Stimulated activated CD4-positive, alpha-beta T cell treated with anti-CD3 and anti-CD28 coated beads, Interleukin-4, amount 100 ng/mL, for 1 hour (primary cell): ENCODE measurements at places on chromosomes 3 and 15.

DNA sequence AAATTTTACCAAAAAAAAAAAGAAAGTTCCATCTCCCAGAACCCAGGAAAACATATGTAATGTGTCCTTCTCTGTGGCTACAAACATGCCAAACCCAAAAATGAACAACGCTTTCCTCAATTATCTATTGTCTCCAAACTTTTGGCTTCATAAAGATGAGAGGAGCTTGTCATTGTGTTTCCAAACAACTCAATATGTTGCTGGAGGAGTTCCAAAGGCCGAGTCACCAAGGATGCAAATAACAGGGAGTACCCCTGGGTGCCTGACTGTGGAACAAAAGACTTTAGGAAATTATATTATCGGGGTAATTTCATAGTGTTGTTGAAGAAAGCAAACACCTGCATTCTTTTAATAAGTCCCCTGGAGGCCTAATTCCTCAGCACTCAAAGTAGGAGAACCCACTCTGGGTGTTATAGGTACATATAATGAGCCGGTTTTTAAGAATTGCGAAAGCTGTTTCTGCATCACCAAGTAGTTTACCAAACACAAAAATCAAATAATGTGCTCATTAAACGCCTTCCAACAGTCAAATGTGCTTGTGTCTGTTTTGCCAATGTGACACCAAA, 206.3 kb upstream of the PRICKLE2 start:
- DNase-seq, result no peak

GRCh38 chr15:72050700-72051099, 67.2 kb downstream of the MYO9A start:
- no peak for DNase-seq

DNA sequence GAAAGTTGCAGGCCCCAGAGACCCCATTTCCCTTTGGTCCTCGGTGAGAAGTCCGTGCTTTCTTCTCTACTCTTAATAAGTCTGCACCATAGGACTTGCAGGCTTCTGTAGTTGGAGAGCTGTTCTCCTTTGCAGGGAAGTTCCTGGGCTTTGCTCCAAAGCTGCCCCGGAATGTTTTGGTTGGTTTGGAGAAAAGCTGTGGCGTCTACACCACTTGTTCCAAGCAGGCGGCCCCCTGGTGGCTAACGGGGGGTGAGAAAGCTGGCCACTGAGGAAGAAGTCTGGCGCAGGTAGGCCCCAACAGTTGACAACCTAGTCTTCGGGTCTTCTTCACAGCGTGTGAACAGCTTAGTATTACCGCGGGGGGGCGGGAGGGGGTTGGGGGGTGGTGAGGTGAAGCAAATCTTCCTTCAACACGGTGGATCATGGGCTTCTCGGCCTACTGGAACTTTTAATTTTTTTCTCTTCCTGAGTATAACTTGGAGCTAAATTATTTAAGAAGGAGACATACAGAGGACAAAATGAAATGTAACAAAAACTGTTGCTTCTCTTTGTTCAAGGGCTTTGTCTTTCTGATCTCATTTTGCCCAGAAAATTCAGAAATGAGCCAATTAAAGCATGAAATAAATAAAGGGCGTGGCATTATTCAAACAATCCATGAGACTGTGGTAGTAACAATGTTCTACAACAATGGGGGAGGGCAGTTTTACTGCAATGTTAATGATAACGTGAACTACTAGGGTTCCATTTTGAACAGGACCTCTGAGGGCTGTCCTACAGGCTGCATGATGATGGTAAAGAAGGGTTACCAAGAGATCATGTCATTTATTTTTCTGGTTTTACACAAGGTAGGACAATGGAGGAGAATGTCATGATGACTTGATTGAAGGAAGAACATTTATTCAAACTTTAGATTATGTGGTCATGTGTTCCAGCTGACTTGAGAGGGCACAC, 2.2 kb upstream of the THRB start:
- DNase-seq, result no peak

DNA sequence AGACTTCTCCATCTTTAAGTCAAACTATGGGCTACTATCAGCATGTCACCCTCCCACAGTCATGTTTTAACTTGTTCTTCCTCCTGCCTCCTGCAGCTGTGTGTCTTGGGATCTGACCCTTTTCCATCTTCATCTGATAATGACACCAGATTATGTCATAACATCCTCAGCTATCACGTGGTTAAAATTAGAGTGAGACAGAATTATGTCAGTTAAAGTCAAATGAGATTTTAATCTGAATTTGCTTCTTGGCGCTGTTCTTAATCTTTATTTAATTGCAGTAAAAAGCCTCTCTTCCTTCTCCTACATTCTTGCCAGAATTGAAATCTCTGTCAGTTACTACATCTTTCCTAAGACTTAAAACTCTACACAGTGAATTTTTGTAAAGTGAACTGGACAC, 107.2 kb downstream of the ARPP21 start:
- no peak for DNase-seq

DNA sequence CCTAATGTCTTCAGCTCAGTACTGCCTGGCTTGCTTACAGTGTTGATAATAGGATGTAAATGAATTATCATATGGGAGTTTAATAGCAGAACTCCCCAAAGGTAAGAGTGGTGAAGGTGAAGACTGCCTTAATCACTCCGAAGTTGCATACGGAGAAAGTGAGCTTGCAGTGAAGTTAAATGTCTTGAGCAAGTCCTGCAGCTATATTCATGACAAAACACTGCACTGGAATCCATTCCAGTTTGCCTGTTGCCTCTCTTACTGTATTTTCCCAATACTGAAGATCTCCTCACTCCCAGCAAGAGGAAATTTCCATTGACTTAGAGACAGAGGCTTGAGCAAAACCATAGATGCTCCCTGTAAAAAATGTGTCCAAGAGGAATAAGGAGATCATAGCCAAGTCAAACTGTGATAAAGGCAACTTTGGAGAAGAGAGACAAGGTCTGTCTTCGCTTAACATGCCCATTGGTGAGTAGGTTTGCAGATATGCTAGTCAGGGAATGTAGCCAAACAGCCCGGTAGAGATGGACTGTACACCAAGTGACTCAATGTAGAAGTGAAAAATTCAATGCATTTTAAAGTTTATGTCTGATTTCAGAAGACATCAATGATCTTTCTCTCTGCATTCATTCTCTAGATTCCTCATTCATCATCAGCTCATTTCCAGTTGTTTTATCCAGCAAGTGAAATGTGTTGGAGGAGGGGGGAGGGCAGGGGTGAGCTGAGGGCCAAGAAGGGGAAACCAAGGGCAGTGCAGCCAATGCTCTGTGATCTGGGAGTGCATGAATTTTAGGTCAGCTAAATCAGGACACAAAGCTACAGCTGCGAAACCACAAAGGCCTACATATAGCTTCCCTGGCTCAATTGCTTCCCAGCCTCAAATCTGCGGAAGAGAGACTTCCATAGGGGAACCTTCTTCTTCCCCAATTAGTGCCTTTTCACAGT, 667.1 kb upstream of the NR2F2 start:
- DNase-seq, result no peak

DNA sequence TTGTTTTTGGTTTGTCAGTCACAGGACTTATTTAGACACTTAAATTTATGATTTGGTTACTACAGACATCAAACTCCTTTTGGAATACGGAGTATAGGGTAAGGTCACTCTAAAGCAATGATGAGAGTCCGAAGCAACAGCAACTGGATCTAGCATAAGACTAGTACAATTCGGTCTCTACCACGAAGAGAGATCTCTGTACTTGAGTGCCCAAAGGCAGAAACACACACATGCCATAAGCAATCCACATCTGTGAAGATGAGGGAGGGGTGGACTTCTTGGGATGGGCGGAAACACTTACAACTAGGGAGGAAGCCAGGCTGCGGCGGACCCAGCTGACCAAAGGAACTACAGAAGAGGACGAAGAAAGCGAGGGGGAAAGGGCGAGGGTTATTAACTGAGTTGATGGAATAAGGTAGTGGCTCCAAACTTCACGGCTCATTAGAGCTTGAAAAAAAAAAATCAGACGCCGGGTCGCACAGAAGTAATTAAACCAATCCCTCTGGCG, 595 bp downstream of the DPH6 start:
- DNase-seq, result peak; percentile 30

DNA sequence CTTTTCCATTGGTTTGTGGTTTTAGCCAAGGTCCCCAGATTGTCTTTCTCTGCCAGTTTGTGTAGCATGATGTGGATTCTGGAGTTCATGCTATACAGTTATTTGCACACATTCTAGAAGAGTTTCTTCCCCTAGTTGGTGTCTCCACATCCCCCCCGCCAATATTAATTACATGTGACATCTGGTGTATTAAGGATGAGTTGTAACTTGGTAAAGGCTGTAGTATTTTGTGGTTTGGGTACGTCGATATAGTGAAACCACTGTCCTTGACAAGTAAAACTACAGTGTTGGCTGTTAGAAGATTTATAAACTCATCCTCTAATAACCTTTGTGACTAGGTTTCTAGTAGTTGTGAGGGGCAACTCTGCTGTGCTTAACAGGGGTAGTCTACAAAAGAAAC, 23.7 kb upstream of the P4HTM start:
- DNase-seq, result no peak

DNA sequence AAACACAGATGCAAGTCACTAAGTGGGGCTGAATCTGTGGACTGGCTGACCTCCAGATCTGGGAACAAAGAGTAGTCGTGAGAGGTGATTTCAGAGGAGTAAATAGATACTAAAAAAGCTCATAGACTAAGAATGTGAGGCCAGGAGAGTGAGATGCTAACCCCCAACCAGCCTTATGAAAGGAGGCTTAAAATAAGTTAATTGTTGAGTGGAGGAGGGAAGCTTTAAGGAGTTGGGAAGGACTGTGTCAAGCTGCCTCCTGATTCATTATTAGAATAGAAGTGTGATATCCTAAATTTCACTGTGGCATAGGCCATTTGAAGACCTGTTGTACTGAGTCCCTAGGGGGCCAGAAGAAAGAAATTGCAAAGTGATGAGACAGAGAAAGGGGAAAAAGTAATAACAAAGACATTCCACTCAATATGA, 107.6 kb downstream of the RBPMS2 start:
- no peak for DNase-seq

- DNase-seq, result no peak
Observed at GRCh38 chr3:42654331-42655201, 1.1 kb downstream of the ZBTB47 start.

DNA sequence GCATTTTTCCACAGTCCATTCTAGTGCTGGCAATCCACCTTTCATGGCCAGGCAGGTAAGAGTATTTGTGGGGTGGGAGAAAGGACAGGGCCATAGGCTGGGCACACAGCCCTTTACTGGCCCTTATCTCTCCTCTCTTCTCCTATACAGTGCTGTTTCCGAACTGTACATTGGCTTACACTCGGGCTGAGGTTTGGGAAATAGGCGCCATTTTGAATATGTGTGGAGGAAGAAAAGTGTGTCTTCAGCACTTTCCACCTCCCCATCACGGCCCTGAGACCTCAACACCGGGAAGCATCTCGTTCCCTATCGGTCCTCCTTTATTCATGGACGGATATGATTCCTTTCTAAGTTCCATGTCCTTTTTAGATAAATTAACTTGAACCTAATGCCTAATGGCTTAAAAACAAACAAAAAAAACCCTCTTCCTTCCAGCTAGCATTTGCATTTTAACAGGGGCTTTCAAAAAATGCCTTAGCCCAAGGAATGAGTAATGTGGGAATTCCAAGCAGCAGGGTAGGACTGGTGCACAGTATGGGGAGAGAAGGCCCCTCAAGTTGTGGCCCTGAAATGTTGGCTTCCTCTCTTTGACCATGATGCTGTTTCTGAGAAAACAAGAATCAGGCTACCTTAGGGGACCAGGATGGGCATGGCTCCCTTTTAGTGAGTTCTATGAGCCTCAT, 24.5 kb downstream of the CD86 start:
- DNase-seq, result no peak

- DNase-seq, result no peak
Observed at GRCh38 chr15:86865920-86866319, 786.2 kb downstream of the AGBL1 start.

- no peak for DNase-seq
Observed at GRCh38 chr15:44593042-44593736, 56.2 kb downstream of the EIF3J start.

DNA sequence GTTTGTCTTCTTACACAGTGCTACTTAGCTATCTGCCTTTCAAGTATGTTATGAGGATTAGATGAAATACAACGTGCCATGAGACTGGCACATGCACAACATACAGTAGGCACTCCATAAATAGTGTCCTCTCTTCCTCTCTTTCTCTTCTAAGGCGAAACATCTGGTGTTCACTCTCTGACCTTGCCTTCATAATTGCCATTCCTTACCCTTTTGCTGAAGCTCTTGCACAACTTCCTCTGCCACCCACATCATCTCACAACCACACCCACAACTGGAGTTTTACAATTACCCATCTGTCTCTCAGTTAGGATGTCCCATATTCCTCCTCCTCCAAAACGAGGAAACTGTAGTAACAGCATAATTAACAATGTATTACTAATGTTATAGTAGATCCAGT, 26.4 kb upstream of the ACP3 start:
- DNase-seq, result no peak

GRCh38 chr15:48682942-48683651, 37.6 kb upstream of the FBN1 start:
- no peak for DNase-seq

- DNase-seq, result no peak
Observed at GRCh38 chr3:55567615-55568014, 80.5 kb upstream of the WNT5A start.

GRCh38 chr3:11616551-11616950, 27.2 kb downstream of the VGLL4 start:
- DNase-seq, result no peak

DNA sequence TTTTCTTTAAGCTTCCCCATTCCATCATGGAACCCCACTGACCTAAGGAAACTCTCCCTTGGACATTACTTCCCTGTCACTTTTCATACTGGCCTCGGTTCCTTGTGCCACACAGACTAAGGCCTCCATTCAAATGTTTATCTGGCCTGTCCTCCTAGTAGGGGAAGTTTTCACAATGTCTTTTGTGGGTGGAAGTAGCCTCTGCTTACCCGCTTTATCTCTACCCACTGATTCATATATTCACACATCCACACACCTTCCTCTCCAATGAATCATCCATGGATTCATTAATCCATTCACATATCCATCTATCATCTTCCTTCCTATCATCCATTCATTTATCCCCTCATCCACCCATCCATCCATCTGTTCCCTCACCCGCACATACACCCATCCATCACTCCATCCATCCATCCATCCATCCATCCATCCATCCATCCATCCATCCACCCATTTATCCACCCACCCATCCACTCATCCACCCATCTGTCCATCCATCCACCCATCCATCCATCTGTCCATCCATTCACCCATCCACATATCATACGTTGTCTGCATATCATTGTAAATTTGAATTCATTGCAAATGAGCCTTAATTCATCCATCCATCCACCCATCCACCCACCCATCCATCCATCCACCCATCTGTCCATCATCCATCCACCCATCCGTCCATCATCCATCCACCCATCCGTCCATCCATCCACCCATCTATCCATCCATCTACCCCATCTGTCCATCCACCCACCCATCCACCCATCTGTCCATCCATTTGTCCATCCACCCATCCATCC, 49.1 kb downstream of the IQSEC1 start:
- DNase-seq, result no peak

GRCh38 chr3:144921710-144922109, 950.1 kb downstream of the DIPK2A start:
- DNase-seq, result no peak

- DNase-seq, result no peak
Observed at GRCh38 chr15:72970933-72971760, 81.1 kb upstream of the NEO1 start.

GRCh38 chr15:41501931-41502794, 8.5 kb downstream of the ITPKA start:
- DNase-seq, result peak; percentile 34
